ENCODE measurements at places on chromosomes 7 and 10. TPM values are rescaled to one million over a fixed set of nuclear protein-coding genes. Genes with fewer than 3 reads are reported as not detected.

Gene EBLN1
- not detected for total RNA-seq

Gene SCIN
- total RNA-seq, result 65.7 TPM

Gene FFAR4
- total RNA-seq, result 14.9 TPM

Gene PNLIP
- total RNA-seq, result not detected

Gene PCLO
- 39.8 TPM for total RNA-seq

Gene EPHB6
- total RNA-seq, result 10.2 TPM

GRCh38 chr7:157077986-157078644 is 60.6 kb upstream of the UBE3C start:
- DNase-seq, result no peak

DNA sequence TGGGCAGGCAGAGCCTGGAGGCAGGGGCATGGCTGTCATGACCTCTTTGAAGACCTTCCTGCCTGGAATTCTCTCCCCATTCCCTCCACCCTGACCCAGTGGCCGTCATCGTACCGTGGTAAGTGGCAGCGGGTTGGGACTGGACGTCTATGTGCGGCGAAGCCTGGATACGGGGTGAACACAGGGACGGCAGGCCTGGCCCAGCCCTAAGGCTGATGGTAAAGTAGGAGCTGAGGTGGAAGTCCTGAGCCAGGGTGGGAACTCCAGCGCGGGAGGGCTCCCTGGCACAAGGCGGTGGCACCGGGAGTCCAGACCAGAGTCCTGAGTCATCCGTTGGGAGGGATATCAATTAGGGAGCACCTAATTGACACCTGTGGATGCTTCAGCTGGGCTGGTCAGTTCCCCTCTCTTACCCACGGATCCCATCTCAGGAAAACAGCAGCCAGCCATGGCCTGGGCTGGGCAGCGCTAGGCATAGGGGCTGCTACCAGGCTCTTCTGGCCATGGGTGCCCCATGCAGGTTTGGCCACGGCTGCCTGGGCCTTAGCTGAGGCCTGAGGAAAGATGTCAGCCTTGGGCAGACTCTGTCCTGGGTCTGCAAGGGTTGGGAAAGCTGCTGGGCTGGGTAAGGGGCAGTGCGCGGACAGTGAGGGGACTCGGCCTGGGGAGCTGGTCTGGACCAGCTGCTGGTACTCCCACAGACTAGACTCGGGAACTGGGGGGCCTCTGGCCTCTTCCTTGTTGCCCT is 3.3 kb downstream of the PPIF start:
- DNase-seq, result no peak

DNA sequence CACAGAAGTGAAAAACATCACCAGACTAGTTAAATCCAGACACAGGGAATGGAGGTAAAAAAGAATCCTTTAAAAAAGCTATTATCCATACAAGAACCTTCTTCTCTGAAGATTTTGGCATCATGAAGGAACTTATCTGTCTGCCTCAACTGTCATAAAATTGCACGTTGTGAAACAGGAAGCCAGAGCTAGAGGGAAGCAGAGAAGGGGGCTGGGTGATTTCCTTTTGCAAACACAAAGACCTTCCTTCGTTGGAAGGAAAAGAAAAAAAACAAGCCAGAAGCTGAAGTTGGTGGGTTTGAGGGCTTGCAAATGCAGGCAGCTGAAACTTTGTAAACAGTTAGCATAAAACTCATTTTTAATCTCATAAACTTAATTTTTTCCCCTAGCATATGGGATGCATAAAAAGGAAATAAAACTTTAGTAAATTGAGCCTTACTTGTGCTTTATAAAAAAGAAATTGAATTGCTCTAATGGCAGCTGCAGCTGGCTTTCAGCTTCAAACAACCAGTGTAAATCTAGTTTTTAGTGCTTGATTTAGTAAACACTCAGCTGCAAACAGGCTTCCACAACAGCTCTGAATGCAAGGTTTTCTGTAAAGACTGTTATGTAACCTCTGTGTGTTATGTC is 101.6 kb downstream of the OTUD1 start:
- DNase-seq, result no peak

Measured in transverse colon (tissue), 4 donors.